ENCODE measurements at places on chromosomes 3 and 15. TPM values are rescaled to one million over a fixed set of nuclear protein-coding genes. Genes with fewer than 3 reads are reported as not detected.

- DNase-seq, result no peak
These were observed 37.7 kb downstream of the CHDH start for GRCh38 chr3:53808496-53808895.

DNA sequence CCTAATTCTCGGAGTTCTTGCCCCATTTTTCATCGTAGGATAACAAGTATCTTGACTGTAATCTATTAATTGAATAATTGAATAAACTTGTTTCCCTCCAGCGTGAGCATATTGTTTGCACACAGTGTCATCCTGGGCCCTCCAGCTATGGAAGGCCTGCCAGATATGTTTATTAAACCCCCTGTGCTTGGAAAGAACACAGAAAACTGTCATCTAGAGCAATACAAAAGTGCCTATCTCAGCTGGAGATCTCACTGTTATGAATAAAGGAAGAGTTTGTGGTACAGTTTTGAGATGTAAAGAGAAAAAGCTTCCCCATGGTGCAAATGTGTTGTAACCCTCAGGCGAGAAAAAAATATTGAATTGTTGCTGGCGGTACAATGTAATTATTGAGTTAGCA is 405.9 kb downstream of the SOX2 start:
- no peak for DNase-seq

- no peak for DNase-seq
These were observed 3.4 kb upstream of the OGG1 start for GRCh38 chr3:9746330-9746729.

DNA sequence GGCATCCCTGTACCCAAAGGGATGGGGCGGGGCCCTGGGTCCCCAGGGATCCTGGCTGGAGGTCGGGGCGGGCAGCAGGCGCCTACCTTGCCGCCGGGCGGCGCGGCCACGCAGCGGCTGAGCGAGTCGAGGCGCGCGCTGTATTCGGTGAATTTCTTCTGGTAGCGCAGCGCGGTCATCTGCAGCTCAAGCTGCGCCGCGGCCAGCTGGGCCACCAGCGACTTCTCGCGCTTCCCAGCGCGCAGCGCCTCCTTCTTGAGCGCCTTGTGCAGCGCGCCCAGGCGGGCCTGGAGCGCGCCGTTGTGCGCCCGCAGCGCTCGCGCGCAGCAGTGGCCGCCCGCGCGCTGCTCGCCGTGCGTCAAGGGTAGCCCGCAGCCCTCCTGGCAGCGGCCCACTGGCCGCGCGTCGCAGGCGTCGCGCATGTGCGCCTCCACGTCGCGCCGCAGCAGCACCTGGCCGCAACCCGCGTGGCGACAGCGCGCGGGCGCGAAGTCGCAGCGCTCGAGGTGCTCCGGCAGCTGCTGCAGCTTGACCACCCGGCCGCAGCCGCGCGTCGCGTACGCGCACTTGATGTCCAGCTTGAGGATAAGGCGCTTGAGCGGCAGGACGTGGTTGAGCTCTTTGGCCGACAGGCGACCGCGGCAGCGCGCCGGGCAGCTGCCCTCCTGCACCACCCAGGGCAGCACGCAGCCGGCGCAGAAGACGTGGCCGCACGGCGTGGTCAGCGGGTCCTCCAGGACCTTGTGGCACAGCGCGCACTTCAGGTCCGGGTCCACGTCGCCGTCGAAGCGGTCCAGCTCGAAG is 522 bp downstream of the PDZRN3 start:
- no peak for DNase-seq

GRCh38 chr3:133300102-133300501 is 99.8 kb upstream of the BFSP2 start:
- no peak for DNase-seq

DNA sequence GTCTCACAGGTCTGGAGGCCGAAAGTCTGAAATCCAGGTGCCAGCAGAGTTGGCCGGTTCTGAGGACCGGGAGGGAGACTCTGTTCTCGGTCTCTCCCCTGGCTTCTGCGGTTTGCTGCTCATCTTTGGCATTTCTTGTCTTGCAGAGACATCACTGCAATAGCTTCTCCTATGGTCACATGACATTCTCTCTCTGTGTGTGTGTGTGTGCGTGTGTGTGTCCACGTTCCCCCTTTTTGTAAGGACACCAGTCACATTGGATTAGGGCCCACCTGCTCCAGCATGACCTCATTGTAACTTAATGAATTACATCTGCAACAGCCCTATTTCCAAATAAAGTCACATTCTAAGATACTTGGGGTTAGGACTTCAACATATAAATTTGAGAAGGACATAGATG is 12.4 kb upstream of the ATP10A start:
- no peak for DNase-seq

- no peak for DNase-seq
These were observed 341.3 kb downstream of the TBL1XR1 start for GRCh38 chr3:176855901-176856486.

DNA sequence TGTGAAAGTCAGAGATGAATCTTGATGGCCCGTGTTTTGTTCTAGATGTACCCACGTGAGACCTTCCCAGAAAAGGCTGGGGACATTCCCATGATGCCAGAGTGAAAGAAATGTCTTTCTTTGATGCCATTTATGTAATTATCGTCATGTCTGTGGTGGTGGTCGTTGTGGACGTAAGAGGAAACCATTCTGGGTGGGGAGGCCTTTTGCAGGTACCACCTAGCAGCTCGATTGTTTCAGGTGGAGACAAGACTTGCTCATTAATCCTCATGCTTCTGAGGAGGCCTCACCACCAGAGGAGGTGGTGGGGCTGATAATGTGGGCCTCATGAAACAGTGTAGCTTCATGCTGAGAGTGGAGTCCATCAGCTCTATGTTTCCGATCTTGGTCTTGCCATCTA is 58.1 kb upstream of the USP3 start:
- no peak for DNase-seq

- DNase-seq, result peak; percentile 80
These were observed 43.0 kb downstream of the SAXO2 start for GRCh38 chr15:82305621-82306048.

CFAP100 gene
- total RNA-seq, result not detected

CHRNB4 gene
- total RNA-seq, result 0.50 TPM

Measured in esophagus muscularis mucosa (tissue), 4 donors.